ENCODE measurements at places on chromosomes 5 and 9.

DNA sequence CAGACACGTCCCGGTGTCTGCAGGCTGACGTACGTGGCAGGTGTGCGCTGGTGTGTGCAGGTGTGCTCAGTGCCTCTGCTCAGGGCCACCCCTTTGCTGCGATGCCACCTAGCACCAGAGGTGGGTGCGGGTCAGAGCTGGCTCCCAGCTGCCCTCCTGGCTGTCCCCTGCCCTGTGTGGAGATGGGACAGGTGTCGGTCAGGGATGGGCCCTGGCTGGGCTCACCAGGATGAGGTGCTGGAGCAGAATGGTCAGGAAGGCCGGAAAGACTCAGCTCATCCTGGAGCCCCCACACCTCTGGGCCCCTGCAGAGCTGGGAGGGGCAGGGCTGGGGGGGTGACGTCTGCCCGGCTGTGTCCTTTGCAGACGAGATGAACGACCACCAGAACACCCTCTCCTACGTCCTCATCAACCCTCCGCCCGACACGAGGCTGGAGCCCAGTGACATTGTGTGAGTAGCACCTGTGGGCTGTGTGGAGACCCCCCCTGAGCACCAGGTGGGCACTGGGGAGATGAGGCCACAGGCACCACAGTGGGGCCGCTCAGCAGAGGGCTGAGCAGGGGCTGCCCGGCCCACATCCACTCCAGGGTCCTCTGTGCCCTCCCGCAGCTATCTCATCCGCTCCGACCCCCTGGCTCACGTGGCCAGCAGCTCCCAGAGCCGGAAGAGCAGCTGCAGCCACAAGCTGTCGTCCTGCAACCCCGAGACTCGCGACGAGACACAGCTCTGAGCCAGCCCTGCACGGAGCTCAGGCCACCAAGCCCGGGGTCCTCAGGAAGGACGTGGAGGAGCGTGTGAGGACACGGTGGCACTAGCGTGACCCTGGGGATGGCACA lies 89.7 kb downstream of the KCNT1 start:
- DNase-seq, result no peak

- no peak for DNase-seq
These were observed 256.0 kb downstream of the SLIT3 start for GRCh38 chr5:169044962-169045361.

GRCh38 chr9:68614121-68614520 lies 73.4 kb upstream of the TMEM252 start:
- no peak for DNase-seq

- DNase-seq, result no peak
These were observed 84.8 kb upstream of the PAM start for GRCh38 chr5:102670224-102670836.

DNA sequence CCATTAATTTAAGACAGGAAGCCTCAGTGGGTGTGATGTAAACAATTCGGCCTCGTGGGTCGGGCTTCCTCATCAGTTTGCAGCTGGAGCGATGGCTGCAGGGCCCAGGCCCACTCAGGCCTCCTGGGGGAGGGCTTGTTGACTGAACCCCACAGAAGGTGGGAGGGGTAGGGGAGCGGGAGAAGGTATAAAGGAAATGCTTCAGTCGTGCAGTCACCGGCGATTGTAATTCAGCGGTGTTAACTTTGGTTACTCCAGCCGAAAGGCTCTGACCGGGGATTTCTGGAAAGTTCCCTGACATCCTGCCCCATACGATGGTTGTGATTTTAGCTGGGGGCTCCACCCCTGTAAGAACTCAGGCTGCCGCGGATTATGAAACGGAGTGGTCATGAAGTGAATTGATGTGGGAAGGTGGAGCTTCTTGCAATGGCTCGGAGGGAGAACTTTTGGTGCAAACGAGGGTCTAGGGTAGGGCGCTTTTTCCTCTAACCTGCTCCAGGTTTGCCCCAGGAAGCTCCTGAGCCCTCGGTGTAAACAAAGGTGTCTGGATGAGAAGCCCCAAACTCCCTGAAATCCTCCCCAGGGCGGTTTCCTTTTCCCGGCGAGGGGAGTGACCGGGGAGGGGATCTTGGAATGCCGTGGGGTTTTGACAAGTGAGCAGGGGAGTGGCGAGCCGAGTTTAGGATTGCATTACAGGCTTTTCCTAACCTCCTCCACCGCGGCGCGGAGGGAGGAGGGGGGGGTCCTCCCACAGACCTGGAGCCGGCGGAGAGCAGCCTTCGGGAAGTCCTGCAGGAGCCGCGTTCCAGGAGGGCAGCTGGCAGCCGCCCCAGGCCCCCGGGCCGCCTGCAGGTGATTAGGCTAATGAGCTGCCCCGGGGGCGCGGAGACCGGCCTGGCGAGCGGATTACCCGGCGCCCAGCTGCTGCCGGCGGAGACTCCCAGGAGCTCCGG lies 215.5 kb downstream of the PDZD2 start:
- peak; percentile 31 for DNase-seq

GRCh38 chr9:38226491-38226951 lies 157.5 kb upstream of the SHB start:
- no peak for DNase-seq

DNA sequence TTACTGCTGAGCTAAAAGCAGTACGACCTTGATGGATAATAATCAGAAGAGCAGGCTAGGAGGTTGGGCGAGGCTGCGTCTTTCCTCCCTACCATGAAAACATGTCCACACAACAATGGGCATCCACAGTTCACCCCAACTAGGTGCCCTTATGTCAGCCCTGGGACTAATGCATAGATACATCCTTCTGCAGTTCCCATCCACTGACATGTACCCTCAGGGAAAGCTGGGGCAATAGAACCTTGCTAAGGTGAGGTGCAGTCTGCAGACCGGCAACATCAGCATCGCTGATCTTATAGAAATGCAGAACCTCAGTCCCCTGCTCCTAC lies 697 bp upstream of the PRUNE2 start:
- DNase-seq, result no peak

Measured in non-pigmented ciliary epithelial cell (primary cell).